ENCODE measurements at places on chromosomes 5 and 9. TPM values are rescaled to one million over a fixed set of nuclear protein-coding genes. Genes with fewer than 3 reads are reported as not detected.

The PCDHGA8 gene
- 1.2 TPM for polyA plus RNA-seq

The DMRTA1 gene
- polyA plus RNA-seq, result 1.5 TPM

The WNT8A gene
- polyA plus RNA-seq, result not detected

The CCNO gene
- 0.33 TPM for polyA plus RNA-seq

The GMCL2 gene
- not detected for polyA plus RNA-seq

The CENPP gene
- 2.7 TPM for polyA plus RNA-seq

The FAM151B gene
- polyA plus RNA-seq, result 0.62 TPM

The PCSK5 gene
- 5.6 TPM for polyA plus RNA-seq

The SIT1 gene
- 12.8 TPM for polyA plus RNA-seq

The RABGAP1 gene
- 11.6 TPM for polyA plus RNA-seq

The IL31RA gene
- not detected for polyA plus RNA-seq

DNA sequence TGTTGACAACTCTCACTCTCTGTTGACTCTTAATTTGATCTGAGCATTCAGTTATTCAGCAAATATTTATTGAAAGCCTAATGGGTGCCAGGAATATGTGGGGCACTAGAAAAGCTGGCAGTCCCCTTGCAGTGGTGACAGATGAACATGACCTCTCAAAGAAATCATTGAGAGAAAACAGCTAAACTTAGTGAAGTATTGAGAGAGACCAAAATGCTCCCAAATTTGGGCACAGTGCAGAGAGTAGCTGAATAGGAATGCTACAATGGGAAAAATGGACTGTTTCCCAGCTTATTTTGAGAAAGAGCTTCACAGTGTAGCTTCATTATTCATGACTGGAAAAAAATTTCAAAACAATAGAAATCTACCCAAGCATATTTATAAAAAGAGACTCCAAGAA, 257.9 kb downstream of the SGCD start:
- DNase-seq, result no peak

- DNase-seq, result no peak
Observed at GRCh38 chr9:98430535-98431292, 175.3 kb upstream of the TBC1D2 start.

- DNase-seq, result no peak
Observed at GRCh38 chr9:12935714-12936113, 160.9 kb downstream of the LURAP1L start.

GRCh38 chr9:127927988-127928675, 2.4 kb downstream of the PIP5KL1 start:
- DNase-seq, result no peak

- no peak for DNase-seq
Observed at GRCh38 chr9:81394881-81395675, 294.3 kb downstream of the TLE1 start.

GRCh38 chr5:32507738-32508434, 63.3 kb upstream of the ZFR start:
- DNase-seq, result no peak

DNA sequence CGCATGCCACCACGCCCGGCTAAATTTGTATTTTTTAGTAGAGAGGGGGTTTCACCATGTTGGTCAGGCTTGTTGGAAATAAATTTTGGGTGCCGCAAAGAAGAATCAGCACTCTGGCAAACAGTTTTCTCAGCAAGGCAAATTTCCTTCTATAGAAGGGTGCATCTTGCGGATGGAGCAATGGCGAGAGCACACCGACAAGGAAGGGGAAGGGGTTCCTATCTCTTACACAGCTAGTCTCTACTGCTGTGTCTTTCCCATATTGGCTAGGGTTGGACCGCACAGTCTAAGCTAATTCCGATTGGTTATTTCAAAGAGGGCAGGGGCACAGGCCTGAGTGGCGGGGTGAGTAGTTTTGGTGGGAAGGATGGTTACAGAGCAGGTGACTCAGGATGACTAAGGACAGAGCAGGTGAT, 707 bp downstream of the GTF3C5 start:
- no peak for DNase-seq

- DNase-seq, result no peak
Observed at GRCh38 chr5:71974165-71974564, 133.1 kb upstream of the MAP1B start.

DNA sequence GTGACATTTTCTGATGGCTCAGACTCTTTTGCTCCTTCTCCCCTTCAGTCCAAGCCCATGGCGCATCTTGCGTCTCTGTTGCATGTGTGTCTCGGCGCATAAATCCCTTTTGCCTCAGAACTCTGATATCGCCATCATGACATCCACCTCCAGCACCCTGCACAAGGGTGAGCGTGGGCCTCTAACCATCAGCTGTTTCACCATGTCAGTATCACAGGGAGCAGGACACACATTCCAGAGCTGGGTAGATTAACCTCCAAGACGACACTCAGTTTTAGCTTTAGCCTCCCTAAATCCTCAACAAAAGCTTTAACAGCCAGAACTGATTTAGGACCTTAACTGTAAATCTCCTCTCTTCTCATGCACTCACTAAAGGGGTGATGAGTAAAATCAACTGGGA, 239.0 kb downstream of the EBF1 start:
- DNase-seq, result no peak

DNA sequence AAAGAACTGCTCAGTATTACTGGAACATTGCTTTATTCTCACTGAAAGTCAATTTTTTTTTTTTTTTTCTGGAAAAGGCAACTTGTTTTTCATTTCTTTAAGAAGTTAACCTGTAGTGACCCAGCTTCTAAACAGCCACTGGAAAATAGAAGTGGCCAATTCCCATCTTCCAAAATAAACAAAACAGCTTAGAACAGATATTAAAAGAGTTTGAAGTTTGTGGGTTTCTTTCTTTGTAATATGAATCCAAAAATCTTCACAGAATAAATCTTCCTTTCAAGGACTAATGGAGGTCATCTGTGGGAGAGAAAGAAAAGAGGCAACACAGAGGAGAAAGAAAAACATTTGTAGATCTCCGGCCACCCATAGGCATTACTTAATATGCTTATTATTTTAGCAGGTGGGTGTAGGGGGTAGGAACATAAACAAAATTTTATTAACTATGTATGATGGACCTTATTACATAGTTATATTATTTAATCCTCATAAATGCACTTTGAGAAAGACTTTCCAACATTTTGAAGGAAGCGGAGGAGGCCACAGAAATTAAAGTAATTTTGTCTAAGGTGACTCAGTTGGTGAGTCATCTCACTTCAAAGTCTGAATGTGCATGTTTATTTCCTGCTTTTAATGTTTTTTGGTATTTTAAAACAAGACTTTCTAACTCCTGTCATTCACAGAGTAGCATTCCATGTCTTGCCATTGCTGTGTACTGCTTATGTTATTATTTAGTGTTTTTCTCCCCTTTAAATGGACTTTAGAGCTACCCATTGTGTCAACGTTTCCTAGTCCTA, 1791.8 kb upstream of the WWC1 start:
- DNase-seq, result no peak

DNA sequence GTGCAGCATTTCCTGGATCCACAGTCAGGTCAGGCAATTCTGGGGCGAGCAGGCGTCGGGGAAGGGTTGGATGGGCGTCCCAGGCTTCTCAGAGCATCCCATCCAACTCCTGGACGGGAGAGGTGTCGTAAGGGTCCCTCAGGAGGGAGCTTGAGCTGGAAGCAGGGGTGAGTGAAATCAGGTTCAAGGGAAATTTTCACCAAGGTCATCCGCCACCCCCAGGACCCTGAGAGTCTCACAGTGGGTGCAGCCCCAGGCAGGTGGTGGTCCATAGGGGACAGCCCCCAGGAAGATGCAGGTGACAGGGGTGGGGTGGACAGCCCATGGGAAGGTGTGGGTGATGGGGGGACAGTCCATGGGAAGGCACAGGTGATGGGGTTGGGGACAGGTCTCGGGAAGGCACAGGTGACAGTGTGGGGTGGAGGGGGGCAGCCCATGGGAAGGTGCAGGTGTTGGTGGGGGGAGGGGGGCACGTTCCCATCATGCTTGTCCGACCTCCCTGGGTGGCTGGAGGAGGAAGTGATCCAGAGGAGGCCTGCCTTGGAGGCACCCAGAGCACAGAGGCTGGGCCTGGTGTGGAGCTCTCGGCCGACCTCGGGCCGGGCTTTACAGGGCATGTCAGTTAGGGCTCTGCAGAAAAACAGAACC, 48.9 kb downstream of the AHRR start:
- peak; percentile 32 for DNase-seq

DNA sequence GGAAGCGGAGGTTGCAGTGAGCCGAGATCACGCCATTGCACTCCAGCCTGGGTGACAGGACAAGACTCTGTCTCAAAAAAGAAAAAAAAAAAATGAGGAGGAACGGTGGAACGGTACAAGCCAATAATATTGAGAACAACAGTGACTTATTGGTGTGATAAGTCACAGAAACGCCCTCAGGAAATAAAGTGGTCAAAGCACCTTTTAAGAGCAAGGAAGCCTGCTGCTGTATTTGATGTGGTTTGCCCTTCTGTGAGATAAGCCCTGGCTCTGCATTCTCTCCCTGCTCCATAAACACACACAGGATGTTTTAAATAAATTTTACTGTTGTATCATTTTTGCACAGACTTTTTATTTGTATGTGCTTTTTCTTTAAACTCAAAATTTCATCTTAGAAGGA, 269.9 kb upstream of the MSX2 start:
- DNase-seq, result no peak

DNA sequence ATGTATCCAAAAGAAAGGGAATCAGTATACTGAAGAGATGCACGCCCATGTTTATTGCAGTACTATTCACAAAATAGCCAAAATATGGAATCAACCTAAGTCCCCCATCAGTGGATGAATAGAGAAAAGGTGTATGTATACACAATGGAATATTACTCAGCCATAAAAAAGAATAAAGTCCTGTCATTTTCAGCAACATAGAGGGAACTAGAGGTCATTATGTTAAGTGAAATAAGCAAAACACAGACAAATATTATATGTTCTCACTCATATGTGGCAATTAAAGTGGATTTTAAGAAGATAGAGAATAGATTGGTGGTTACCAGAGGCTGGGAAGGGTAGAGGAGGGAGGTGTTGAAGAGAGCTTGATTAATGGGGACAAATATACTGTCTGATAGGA, 88.6 kb downstream of the NIPBL start:
- no peak for DNase-seq

DNA sequence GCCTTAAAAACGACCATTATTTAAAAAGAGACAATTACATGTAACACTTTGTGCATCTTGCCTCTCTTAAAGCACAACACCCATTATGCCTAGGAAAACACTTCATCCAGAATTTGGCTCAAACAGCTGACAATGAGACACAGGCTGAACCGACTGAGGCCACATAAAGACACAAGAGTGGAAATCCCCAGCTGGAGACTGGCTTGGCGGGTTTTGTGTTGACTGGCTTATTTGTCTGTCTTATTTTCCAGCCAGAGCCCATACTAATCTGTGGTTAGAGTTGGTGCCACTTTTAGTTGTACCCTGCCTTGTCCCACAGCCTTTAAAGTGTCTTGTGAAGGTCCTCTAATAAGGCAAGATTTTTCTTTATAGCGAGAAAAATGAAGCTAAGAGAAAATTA, 21.2 kb downstream of the TRIM14 start:
- DNase-seq, result no peak

DNA sequence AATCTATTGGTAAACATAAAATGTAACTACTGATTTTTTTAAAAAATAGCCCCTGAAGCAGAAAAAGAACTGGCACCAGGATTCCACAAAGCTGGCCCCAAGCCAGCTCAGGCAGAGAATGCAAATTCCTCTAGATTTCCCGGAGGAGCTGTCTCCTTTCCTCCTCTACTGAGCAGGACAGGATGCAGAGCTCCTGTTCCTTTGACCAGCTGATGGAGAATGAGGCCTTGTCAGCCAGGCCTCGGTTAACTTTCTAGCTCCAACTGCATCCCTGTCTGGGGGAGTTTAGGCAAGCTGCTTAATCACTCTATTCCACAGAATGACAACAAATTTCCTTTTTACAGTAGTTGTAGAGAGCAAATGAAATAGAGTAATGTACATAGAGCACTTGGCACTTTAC, 155.5 kb downstream of the GNAQ start:
- no peak for DNase-seq

GRCh38 chr9:115262477-115262876, 144.5 kb upstream of the TNC start:
- DNase-seq, result no peak

DNA sequence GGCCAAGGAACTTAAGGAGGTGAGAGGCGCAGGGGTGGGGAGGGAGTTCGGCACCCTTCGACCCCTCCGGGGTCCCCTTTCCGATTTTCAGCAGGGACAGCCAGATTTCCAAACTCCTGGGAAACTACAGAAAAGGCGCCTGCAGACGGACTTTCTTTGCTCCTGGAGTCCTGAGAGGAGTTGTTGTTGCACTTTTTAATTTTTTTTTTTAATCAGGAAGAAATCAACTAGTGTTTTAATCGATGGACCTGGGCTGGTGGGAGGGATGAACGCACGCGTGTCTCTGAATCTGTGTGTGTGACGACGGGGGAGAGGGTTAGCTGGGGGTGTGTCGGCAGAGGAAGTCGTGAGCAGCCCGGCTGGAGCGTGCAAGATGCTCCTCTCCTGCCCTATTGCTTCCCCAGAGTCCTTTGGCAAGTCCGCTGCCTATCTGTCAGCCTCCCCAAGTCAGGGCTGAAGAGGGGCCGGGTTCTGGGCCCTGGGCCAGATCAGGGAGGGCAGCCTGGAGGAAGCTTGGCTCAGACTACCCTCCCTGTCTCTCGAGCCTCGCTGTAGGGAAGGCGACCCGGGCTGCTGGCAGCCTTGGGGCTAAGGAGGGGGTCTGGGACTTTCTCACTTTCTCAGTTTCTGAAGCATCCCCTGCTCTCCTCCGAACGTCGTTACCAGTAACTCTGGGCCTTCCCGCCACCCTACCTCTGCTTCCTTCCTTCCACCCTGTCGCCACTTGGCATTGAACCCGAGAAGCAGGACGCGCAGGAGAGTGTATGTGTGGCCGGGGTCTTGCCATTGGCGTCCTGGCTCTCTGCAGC, 731 bp downstream of the PRR16 start:
- DNase-seq, result no peak

- DNase-seq, result no peak
Observed at GRCh38 chr9:93612052-93612795, 35.8 kb downstream of the PHF2 start.

GRCh38 chr5:140986117-140986521, 19.8 kb downstream of the PCDHAC2 start:
- DNase-seq, result no peak

- DNase-seq, result no peak
Observed at GRCh38 chr9:12955510-12956163, 180.8 kb downstream of the LURAP1L start.

DNA sequence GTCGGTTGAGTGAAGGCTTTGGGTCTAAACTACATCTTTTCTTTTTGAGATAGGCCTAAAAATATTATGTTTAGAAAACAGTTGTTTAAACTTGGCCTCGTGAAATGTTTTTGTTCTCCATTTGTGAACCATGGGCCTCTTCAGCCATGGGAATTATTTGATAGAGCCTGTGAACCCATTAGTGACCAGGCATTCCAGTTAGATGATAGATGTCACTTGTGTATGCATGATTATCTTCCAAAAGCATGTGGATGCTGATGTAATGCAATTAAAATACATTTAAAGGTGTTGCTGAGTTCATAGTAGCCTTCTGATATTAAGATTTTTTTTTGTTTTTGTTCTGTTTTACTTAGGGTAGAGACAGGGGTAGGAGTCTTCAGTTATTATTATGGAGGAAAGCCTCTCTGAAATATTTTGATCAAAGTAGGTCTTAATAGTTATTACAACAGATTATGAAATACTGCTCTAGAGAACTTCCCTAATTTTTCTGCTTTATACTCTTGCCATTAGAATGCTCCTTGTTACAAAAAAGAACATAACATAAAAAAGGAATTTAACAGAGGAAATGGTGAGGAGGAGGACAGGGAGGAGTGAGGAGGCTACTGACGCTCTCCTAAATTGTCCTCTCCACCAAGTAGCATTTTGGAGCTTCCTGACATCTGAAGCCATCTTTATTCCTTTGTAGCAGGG, 32.9 kb downstream of the CPEB4 start:
- no peak for DNase-seq

All from H1 (cell line).